ENCODE measurements at places on chromosomes 6 and 20.
A peak's percentile ranks its signal among the peaks of the same experiment; 100 is the strongest.

DNA sequence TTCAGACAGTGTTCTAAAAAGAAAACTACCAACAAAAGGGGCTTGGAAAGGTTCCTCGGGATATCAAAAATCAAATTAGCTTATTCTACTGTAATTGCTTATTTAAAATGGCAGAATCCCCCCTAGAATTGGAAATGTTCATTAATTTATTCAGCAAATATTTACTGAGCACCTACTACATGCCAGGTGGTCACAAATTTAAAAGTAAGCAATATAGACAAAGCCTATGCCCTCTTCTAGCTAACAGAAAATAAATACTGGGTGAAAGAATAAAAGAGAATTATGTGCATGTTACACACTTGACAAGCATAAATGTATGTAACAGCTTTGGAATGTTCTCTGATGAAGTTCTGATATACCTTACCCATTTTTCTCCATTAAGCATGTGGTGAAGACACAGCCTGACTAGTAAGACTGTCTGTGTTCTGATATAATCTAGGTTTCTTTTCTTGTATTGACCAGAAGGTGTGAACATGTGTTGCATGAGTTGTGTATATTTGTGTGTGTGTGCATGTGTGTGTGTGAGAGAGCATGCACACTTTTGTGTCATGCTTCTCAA lies 606.7 kb upstream of the CITED2 start:
- no peak for DNase-seq

GRCh38 chr6:107331409-107332386 lies 127.7 kb downstream of the PDSS2 start:
- DNase-seq: no peak

GRCh38 chr6:15527838-15528617 lies 134.8 kb downstream of the DTNBP1 start:
- DNase-seq: no peak

- no peak for DNase-seq
Observed at GRCh38 chr6:22827760-22828159, 258.4 kb downstream of the HDGFL1 start.

DNA sequence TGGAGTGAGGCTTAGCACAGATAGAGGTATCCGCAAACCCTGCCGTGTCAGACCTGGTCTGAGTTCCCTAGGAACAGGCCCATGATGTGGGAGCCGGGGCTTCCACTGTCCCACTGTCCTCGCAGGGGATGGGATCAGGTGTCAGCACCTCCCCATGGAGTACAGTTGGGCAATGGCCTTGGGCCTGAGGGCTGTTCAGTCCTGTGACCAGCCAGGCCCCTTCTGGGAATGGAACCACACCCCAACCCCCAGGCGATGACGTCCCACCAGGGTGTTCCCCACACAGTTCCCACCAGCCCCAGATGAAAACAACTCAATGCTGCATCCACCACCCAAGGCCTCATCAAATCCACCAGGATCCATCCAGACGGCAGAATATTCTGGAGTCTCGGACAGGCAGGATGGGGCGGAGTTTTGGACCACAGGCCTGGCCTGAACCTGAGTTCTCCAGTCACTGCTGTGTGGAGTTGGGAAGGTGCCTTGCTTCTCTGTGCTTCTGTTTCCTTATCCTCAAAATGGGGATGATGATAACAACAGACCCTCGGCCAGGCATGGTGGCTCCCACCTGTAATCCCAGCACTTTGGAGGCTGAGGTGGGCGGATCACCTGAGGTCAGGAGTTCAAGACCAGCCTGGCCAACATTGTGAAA lies 62.2 kb downstream of the UBE2V1 start:
- no peak for DNase-seq

- no peak for DNase-seq
Observed at GRCh38 chr6:15444881-15445280, 199.0 kb downstream of the JARID2 start.

- no peak for DNase-seq
Observed at GRCh38 chr20:39090906-39091305, 128.8 kb downstream of the DHX35 start.

DNA sequence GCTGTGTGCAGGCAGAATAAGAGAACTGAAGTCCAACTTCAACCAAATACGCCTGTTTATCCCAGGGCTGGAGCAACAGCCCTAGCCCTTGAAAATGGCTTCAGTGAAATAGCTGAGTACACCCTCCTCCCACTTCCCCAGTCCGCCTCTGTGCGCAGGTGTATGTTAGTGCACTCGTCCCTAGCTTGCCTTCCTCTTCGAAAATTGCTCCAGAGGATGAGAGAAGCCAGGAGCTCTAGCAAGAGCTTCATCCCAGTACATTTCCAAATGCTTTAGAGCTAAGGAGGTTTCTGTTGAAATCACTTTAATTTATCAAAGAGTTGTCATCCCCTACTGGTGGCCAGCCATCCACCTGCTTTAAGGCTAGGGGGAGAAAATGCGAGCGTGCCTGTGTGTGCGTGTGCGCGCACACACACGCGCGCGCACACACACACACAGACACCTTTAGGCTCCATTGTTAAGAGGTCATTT lies 5.4 kb upstream of the POU3F2 start:
- DNase-seq: no peak

DNA sequence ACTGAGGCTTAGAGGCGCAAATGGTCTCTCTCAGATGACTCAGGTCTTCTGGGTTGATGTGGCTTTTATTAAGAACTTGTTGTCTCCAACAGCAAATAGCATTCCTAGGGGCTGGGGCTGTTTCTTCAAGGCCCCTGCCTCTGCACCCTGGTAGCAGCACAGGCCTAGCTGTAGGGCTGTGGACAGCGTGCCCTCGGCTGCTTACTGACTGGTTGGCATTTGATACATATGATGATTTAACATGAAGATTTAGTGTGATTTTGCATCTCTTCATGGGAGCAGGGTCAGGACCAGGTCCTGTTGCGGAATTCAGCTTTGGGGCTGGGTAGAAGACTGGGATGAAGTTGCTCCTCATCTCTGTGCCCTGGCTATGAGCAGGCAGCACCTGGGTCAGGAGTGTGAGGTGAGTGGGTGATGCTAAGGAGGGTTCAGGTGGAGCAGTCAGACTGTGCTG lies 24.3 kb upstream of the IER3 start:
- no peak for DNase-seq

DNA sequence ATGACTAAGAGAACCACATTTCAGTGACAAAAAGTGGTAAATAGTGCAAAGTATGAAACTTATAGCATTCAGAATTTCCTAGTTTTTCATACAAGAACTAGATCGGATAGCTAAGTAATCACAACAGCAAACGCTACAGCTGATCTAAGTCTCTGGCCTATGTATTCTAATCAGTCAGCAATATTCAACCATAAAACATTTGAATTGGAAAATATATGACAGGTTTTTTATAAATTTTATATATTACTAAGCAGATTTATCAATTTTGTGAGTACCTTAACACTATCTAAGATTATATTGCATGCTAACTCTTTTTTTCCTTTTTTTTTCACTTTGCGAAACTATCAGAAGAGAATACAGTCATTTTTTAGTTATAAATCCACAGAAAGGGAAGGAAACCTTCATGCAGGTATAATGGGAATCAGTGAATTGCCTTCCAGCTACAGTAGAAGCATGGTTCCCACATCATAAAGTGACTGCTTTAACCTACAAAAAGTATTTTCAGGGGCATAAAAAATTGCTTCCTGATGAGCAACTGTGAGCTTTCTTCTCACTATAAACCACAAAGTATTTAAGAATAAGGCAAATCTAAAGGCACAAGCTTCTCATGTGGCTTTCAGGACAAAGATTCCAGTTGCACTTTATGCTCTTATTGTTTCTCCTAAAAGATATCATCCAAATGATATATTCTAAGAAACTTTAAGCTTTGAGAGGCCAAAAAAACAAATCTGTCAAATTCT lies 74.0 kb upstream of the GJE1 start:
- DNase-seq: no peak

DNA sequence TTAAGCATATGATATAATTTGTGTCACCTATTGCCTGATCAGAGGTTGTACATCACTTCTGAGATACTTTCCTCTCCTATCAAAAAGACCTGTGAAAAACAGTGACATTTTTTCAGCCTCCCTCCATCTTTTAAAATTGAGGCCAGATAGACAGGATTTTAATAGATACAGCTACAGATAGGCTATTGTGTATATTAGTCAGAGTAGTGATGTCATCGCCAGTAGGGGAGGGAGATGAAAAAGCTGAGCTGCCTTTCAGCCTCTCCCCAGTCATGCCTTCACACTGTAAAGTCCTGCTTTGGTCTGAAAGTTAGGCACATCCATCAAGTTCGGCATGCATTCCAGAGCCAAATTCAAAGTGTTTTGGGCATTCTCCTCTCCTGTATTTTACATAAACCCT lies 7.9 kb upstream of the PABPC1L start:
- no peak for DNase-seq

GRCh38 chr6:125314009-125314581 lies 12.3 kb upstream of the HDDC2 start:
- peak; percentile 41 for DNase-seq

GRCh38 chr6:90494067-90494780 lies 92.6 kb downstream of the MAP3K7 start:
- no peak for DNase-seq

DNA sequence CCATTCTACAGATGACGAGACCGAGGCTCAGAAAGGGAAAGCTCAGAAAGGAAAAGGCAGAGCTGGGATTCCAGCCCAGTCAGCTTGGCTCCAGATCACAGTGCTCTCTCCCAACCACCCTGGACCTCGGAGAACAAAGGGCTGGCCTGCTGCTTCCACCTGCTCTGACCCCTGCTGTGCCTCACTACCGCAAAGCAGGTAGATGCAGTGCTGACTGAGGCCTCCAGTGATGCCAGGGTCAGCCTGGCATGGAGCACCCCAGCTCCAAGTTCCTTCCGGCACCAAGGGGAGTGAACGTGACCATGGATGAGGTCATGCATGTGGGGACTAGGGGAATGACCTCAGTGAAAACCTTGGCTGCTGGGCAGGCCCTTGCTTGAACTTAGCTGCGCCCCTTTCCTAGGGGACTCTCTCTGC lies 20.7 kb upstream of the TLDC2 start:
- no peak for DNase-seq

DNA sequence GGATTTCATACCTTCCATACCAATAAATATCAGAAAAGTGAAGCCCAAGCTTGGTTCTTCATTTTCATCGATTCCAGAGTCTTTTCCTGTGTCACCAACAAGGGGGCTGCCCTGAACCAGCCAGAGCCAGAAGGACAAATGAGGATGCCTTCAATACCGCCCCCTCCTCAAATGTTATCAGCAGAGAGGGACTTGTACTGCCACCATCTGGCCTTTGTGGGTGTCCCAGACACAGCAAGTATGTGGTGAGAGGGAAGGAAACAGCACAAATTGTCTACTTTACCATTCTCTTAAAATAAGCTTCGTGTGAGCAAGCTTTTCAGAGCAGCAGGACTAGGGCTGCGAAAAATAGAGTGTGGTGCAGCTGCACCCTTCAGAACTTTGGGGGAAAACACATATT lies 165.3 kb downstream of the SOBP start:
- DNase-seq: no peak

DNA sequence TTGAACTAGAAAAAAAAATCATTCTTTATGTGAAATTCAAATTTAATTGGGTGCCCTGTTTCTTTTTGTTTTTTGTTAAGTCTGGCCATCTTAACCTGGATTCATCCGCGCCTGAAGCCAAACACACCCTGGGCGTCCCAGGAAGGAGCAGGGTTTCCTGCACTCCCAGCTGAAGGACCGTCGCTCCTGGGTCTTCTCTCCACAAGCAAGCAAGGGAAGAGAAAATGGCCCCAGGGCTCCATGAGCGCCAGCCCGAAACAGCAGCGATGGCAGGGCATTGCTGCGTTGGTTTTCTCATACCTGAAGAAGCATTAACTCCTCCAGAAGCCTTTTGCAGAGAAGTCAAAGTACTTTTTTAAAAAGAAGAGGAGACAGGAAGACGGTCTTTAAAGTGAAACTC lies 105.4 kb upstream of the AFDN start:
- no peak for DNase-seq

DNA sequence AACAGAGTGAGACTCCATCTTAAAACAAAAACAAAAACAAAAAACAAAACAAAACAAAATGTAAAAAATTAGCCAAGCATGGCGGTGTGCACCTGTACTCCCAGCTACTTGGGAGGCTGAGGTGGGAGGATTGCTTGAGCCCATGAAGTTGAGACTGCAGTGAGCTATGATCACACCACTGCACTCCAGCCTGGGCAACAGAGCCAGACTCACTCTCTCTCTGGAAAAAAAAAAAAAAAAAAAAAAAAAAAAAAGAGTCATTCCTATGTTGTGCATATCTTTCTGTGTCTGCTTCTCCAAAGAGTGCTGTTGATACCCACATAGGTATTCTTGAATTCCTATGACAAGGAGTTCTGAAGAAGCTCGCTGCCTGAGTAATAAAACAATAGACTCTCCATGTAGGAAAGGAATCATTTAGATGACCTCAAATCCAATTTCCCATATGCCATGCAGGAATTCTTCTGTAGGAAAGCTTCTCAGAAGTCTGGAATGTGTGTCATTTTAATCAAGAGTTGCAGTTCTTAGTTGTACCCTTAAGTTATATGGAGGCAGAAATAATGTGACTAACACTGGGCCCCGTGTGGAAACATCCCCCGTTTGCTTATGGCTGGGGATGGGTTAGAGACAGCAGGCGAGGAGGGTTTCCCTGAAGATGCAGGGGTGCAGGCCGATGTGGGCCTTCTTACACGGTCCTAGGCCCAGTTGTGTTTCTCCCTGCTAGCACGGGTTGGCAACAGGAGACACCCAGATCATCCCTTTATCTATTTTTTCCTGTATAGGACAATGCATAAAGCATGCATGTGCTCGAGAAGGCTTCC lies 79.4 kb downstream of the ZDHHC14 start:
- no peak for DNase-seq
